ENCODE measurements at places on chromosomes 1 and 21.

GRCh38 chr1:110188035-110188618 is 22.0 kb upstream of the KCNC4 start:
- DNase-seq: peak; percentile 37

DNA sequence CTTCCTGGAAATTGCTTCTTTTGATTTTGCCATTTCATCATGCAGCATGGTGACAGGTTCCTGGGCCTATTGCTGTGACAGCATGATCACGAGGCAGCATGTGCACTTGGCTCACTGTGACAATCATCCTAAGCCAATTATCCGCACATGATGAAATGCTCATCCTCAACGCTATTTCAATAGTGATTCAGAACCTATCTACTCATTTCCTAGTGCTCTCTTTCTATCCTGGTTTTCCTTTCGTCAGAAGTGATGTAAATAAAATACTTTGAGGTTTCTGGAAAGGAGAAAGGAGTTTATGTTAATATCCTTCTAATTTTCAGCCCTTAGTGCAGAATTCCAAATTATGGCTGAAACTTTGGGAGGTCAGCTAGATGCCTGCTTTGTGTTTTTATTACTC is 110.6 kb upstream of the ADAMTS5 start:
- no peak for DNase-seq

DNA sequence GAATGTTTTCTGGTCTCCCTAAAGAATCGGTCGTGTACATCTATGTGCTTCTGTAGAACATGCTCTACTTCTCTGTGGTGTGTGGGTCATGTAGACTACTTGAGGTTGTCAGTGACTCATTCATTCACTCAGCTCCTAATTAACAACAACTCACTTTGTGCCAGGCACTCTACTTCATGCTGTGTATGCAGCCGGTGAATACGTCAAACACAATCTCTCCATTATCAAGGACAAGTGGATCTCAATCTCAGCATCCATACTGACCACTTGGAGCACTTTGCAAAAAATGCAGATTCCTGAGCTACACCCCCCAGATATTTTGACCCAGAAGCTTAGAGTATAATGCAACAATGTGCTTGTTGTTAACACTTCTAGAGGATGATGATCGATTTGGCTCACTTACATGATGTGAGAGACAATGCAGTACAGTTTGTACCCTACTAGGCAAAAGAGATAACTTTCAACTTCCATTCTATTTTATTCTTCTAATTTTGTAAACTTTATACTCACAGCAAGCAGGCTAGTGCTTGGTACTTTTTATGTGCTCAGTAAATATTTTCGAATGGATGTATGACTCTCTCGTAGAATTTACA is 508.6 kb upstream of the ADAMTS5 start:
- no peak for DNase-seq

GRCh38 chr1:103177108-103177775 is 68.9 kb upstream of the COL11A1 start:
- peak; percentile 35 for DNase-seq

- DNase-seq: peak; percentile 58
Observed at GRCh38 chr1:233295237-233295974, at the start of gene PCNX2. TSS of gene PCNX2 (minus strand) at chr1:233295725. CDS start at chr1:233295478, 247 bp downstream.

DNA sequence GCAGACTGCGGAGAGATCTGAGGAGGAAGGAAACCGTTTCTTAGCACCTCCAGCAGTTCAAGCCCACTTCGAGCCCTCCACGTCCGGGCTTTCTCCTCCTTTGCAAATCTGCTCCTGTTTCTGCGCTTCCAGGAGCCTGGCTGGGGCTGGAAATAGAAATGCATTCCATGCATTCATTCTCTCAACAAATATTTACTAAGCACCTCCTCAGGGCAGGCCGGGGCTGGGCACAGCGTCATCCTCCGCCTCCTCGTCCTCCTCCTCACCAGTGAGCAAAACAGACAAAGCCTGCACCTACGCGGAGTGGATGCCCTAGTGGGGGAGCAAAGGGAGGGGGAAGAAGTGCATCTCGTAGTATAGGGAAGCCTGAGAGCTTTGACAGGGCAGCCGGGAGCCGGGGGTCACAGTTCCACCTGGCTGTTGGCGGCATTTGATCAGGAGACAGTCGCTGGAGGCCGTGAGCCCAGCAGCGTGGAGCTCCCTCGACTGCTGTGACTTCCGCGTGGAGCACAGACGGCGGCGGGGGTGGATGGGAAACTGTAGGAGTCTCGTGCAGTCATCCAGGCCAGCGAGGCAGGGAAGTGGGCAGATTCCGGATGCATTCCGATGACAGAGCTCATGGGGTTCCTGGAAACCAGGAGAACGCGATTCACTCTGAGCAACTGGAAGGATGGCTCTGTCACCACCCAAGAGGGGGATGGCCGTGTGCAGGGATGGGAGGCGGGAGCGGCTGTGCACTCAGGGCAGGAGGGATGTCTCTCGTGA is 93.5 kb downstream of the SIK1 start:
- DNase-seq: peak; percentile 98

DNA sequence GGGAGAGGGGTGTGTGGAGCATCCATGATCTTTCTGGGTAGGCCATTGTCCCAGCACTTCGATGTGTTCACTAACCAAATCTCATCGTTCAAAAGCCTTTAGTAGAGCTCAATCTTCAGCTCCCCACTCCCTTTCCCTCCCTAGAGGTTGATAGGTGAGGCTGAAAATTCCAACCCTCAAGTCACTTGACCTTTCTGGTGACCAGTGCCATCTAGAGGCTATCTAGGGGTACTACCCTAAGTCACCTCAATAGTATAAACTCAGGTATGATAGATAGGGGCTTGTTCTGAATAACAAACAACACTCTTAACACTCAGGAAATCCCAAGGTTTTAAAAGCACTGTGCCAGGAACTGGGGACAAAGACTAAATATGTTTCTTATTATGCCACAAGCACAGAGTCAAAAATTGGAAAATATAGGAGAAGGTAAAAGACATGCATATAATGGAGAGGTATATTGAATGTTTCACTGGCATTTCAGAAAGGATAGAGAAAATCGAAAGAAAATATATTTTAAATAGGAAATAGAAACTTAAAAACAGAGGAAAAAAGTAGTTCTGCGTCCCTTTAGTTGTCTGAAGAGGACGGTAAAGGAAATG is 42.9 kb upstream of the CD53 start:
- peak; percentile 4 for DNase-seq

- DNase-seq: no peak
Observed at GRCh38 chr1:17520473-17521319, 18.8 kb upstream of the ARHGEF10L start.

GRCh38 chr21:36852293-36852692 is 114.2 kb downstream of the HLCS start:
- DNase-seq: no peak

DNA sequence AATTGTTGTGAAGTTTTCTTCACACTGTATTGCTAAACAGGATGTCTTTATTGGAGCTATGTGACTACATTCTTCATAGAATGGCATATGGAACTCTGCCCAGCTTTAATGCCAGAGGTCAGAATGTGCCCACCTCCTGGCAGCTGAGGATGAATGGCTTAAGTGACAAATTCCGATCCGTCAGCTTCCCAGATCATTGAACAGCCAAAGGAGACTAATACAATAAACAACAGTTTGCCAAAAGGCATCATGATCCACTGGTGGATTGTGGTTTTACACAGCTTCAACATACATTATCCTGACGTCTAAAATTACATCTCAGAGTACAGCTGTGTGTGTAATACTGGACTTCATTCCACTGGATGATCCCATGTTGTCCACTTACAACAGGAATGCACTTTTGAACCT is 68.7 kb upstream of the C1orf105 start:
- DNase-seq: peak; percentile 74

GRCh38 chr21:28704746-28705145 is 287.9 kb downstream of the LTN1 start:
- peak; percentile 15 for DNase-seq

- DNase-seq: no peak
Observed at GRCh38 chr1:206883160-206883559, 14.1 kb upstream of the IL24 start.

GRCh38 chr1:168403140-168403539 is 122.5 kb downstream of the TBX19 start:
- DNase-seq: no peak

GRCh38 chr1:31562707-31563360 is 13.5 kb upstream of the TINAGL1 start:
- DNase-seq: no peak

DNA sequence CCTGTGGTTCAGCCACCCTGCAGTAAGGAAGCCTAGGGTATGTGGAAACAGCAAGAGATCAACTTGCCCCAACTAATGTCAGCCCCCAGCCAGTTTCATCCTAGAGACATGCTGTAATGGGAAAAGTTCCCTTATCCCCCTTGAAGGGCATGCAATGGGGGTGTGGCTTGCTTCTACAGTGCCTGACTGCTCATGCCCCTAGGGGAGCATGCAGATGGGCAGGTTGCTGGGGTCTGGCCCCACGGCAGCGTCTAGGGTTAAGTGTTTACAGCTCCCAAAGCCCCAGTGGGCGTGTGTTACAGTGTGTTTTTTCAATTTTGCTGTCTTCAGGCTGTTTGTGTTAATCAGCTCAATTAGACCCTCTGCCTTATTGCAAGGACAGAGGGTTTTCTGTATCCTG is 1105.9 kb downstream of the AMY1C start:
- no peak for DNase-seq

GRCh38 chr1:118716775-118717174 is 271.4 kb downstream of the TBX15 start:
- DNase-seq: no peak

- no peak for DNase-seq
Observed at GRCh38 chr1:224504297-224505041, 69.9 kb upstream of the WDR26 start.

DNA sequence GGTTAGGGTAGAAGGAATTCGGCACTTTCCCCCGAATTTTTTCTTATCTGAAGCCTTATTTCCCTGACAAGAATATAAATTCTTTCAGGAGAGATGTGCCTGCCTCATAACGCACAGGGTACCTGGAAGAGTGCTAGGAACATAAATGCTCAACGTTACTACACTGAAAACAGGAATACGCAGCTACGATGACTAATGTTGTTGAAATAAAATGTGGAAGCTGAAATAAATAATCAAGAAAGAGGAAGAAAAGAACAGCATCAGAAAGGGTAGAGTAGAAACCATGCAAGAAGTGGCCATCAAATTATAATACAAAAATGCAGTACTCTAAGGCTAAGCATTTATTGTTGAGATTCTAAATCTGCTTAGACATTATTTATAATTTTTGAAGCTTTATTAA is 33.9 kb downstream of the SLC66A1 start:
- DNase-seq: no peak

DNA sequence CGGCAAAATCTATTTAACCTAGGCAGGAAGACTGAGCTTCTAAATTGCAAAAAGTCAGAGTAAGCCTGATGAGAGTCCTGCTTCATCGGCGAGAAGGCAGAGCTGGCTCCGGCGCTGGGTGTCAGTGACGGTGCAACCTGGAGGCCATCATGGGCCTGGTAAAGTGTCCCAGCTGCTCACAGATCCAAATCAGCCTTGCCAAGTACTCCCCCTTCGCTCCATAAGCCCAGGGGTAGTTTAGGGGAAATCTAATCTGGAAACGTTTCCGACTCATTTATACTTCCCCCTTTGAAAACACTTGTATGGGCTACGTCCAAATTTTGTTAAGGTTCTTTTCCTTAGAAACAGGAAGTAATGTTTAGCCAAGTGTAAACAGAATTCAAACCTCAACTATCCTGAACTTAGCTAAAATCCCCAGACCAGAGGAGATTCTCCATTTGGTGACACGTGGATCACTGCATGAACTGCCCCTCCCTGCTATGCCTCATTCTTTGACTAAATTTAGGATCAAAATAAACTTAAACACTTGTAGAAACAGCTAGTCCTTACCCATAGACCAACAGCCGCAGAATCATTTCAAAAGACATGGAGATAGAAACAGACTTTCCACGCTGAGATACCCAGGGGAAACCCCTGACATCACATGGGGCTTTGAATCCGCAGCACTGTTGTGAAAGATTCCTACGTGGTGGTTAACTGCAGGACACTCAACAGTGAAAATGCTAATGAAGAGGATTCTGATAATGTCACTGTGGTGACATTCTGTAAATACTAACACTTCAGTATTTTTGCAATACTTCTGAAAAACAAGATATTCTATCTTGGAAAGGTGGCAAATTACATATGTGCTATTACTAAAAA is 172.7 kb downstream of the TGFBR3 start:
- DNase-seq: peak; percentile 42

DNA sequence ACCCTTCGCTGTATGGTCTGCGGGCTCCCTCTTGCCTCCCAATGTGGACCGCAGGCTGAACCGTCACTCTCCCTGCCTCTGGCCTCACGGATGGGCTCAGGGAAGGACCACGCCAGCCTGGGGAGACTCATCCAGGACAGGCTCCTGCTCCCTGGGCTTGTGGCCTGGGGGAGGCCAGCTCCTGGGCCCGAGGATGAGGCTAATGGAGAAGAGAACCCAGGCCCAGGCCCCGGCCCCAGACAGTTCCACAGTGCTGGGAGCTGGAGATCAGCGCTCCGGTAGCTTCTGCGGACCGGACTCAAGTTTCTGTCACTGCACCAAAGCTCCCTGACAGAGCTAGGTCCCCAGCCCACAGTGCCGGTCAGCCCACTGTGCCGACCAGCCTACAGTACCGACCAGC is 13.4 kb upstream of the PLEKHG5 start:
- no peak for DNase-seq

DNA sequence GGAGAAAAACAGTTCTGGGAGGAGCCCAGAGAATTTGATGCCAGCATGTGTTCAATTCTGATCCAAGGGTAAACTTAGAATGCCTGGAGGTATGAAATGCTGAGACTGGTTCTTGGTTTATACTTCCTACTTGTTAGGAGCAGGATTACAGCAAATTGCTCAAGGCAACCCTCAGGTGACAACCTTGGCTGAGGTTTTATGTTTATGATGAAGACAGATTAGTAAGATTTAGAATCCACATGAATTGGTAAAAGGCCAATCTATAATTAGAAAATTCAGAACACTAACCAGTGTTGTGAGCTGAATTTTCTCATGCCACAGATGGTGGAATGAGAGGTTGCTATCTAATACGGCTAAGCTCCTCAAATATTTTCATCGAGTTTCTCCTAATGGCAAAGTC is 235.3 kb upstream of the NRIP1 start:
- DNase-seq: no peak

- DNase-seq: no peak
Observed at GRCh38 chr1:156826630-156827029, 10.0 kb upstream of the SH2D2A start.

GRCh38 chr1:51644533-51645197 is 27.8 kb downstream of the OSBPL9 start:
- peak; percentile 82 for DNase-seq

Measured in fibroblast of skin of right biceps (primary cell).